HS-27A (cell line): ENCODE measurements at places on chromosomes 7 and 10.

DNA sequence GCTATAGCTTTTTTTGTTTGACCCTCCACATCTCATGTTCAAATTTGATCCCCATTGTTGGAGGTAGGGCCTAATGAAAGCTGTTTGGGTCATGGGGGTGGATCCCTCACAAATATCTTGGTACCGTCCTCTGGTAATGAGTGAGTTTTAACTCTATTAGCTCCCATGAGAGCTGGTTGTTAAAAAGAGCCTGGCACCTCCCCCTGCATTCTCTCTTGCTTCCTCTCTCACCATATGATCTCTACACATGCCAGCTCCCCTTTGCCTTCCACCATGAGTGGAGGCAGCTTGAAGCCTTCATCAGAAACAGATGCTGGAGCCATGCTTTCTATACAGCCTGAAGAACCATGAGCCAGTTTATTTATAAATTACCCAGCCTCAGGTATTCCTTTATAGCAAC is 43.0 kb upstream of the IMMP2L start:
- no peak for DNase-seq

- DNase-seq, result no peak
Measured at GRCh38 chr7:32479574-32480200, 10.5 kb downstream of the LSM5 start.

DNA sequence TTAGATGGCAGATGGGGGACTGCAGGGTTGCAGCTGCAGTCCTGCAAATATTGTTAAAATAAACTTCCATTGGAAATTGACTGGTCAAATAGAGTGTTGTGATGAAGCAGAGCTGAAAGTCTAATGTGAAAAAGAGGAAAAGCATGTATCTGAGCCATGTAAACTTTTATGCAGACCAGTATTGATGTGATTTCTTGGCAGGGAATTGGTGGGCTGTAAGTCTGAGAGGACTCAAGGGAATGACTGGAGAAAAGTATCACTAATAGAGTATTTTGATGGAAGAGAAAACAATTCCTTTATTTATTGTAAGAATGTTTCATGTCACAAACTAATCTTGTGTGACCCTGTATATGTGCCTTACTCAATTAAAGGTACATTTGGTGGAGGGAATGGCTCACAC is 155.5 kb downstream of the PPP1R9A start:
- DNase-seq, result no peak

- no peak for DNase-seq
Measured at GRCh38 chr7:5300366-5300765, 17.6 kb downstream of the SLC29A4 start.

DNA sequence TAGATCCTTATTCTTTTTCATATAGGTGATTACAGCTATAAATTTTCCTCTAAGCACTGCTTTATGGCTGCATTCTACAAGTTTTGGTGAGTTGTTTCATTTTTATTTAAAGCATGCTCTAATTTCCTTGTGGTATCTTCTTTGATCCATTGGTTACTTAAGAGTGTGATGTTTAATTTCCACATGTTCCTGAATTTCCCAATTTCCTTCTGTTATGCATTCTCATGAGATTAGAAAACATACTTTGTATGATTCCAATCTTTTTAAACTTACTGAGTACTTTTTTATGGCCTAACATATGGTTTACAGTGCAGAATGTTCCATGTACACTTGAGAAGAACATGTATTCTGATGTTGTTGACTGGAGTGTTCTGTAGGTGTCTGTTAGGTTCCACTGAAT is 53.4 kb downstream of the MYL10 start:
- no peak for DNase-seq

- no peak for DNase-seq
Measured at GRCh38 chr10:129652021-129652420, 185.0 kb downstream of the MGMT start.

DNA sequence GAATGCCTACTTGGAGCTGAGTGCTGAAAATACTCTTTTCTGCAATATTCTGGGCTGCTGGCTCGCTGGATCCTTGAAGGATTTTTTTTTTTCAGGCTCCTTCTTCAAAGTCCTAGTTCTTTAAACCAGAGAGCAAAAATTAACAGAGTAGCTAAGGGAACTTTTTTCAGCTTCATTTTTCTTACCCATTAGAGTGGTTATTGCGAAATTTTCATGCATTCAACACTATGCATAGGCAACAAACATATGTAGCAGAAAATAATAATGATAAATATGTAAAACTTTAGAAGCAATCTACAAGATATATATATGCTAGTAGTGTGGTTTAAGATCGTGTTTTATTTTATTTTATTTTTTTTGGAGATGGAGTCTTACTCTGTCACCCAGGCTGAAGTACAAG is 264.6 kb downstream of the SFMBT2 start:
- DNase-seq, result no peak

- DNase-seq, result no peak
Measured at GRCh38 chr10:73802276-73802991, 9.0 kb downstream of the NDST2 start.

GRCh38 chr7:44195889-44196288 is 4.9 kb upstream of the YKT6 start:
- DNase-seq, result no peak

DNA sequence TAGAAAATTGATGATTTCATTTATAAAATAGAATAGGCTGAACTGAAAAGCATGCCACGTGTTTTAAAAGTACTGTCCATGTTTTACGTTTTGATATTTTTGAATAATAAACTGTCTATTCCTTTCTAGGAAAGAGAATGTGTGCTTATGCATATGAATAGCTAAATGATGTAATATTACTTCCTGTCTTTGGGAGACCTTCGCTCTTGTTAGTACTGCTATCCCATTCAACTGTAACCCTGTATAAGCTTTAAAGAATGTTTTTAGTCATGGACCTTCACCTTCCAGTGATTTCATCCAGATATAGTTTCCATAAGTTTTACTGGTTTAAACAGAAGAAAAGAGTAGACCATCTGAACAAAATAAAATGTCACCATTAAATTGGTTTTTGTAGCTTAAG is 274.4 kb upstream of the SEMA3A start:
- no peak for DNase-seq

- DNase-seq, result no peak
Measured at GRCh38 chr7:12111422-12112405, 99.4 kb upstream of the TMEM106B start.

DNA sequence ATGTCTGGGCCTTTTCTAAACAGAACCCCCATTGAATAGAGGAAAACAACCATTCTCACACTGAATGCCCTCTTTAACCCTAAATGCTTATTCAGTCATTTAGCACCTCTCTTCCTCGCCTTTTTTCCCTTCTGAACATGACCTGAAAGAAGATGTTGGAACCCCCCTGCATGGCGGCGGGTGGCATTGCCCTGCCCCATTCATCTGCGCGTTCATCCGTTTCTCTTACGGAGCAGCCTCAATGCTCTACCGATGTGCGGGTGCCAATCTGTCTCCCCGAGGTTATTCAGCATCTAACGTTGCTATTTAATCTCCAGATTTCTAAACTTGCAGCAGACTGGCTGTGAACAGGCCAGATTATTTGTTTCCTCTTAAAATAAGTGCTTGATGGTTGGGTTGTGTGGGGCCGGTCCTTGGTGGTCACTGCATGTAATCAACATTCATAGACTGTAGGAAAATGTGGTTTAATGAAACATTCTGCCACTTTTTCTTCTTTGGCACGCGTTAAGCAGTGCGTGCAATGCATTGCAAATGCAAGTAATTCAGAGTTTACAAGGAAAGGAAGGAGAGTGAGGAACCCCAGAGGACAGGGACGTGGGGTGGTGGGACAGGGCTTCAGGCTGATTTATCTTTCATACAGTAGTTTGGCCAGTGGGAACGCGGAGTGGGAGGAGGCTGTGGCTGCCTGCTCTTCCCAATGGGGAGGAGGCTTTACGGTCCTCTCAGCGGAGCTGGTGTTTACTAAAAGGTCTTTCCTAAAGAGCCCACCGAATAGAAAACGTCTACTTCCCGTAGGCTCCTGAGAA is 286.7 kb downstream of the DPP6 start:
- DNase-seq, result no peak

DNA sequence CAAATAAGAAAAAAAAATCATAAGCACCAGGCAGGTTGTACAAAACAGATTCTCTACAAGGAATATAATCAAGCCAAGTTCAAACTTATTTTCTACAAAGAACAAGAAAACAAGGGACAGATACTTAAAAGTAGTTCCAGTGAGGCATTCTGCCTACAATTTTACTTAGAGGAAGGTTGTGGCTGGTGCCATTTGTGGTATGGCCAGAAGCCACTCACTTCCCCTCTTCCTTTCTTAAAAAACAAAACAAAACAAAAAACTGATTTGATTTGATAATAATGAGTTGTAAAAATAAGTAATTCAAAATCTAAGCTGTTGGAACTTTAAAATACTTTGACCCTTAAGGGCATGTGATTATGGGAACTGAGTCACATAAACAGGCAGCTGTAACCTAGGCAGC is 420.6 kb downstream of the CALN1 start:
- no peak for DNase-seq

DNA sequence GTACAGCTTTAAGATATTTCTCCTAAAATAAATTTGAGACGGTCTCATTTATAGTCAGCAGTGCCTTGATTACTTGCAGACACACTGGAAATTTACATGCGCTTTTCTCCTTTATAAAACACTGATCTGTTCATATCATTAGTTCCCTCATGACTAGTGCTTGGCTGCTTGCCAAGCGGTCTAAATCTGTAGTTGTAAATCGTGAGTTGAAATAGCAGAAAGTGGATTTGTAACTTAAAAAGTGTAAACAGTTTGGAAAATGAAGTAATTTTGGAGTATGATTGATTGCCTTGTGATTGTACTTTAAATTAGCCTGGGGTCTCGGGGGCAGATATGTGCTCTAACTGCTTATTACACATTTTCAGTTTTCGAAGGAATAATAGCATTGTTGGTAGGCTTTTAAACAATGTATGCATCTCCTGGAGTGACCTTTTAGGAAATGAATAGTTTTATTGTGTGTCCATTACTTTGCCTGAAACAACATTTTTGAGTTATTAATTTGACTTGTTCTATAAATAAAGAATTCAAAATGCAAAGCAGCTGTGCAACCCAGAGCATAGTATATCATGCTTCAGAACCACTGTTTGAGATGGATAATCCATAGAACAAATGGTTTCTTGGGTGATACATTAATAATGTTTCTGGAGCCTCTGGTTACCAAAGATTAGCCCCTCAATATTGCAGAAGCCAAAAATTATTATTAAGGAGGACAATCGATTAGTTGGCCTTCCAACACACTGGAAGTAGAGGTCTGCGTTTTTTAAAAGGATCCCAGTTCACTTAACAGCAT is 73.3 kb downstream of the ARID5B start:
- DNase-seq, result no peak

GRCh38 chr7:15418264-15418663 is 143.6 kb downstream of the AGMO start:
- no peak for DNase-seq

GRCh38 chr10:48496831-48497779 is 107.8 kb downstream of the ARHGAP22 start:
- DNase-seq, result peak; percentile 12

GRCh38 chr7:44617225-44617890 is 10.9 kb downstream of the OGDH start:
- DNase-seq, result no peak

- no peak for DNase-seq
Measured at GRCh38 chr10:102397222-102398171, 2.0 kb downstream of the NFKB2 start.

- DNase-seq, result peak; percentile 24
Measured at GRCh38 chr10:106705681-106706100, 458.8 kb downstream of the SORCS1 start.

DNA sequence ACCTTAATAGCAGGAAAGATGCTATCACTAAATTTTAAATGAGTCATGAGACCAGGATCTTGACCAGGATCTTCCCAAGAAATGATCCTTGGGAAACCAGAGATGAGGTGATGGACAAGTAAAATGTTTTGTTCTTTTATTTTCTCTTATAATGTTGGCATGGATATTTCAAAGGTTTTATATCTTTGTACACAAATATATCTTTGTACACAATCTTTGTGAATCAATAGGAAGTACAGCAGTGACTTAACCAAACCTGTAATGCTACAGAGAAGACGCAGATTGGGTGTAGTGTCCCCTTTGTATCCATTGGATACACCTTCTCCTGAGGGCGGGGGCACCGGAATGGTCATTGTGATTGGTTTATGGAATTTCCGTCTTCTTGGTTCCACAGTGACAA is 180.1 kb upstream of the CCDC6 start:
- DNase-seq, result no peak

DNA sequence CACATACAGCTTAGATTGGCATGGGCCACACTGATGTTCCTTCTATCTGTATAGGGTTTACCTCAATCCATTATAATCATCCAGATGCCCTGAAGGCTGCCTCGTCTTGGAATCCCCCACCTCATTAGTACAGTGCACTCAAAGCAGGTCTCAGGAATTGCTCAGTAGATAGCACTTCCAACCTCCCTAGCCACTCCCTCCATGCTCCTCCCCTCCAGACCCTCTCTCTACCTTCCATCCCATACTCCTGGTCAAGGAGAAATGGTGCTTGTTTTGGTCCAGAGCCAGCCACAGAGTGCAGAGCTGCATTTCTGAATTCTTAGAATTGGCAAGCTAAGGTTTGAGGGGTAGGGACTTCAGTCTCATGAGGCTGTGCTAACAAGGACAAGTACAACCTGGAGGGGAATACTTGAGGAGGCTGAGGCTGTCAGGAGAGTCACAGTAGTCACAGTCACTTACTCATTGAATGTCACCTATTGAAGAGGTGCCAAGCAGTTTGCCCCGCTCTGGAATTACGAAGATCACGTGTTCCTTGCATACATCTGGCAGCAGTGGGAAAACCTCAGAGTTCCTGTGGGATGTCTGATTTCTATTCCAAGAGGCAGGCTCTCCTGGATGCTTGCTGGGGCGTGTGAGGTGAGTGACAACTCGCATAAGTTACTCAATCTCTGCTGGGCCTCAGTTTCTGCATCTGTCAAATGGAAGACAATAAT is 60.7 kb upstream of the ZNF746 start:
- DNase-seq, result no peak

- no peak for DNase-seq
Measured at GRCh38 chr7:143410521-143411004, 1.9 kb upstream of the EPHA1 start.

GRCh38 chr10:8670461-8670860 is 616.0 kb downstream of the GATA3 start:
- DNase-seq, result no peak

- DNase-seq, result no peak
Measured at GRCh38 chr7:93574269-93574645, 267 bp downstream of the CALCR start.

GRCh38 chr10:128060341-128061250 is 65.6 kb downstream of the MKI67 start:
- DNase-seq, result no peak

- no peak for DNase-seq
Measured at GRCh38 chr10:125262409-125262808, 102.0 kb upstream of the CTBP2 start.
